ENCODE measurements at places on chromosomes 11 and 22. TPM values are rescaled to one million over a fixed set of nuclear protein-coding genes. Genes with fewer than 3 reads are reported as not detected.

DNA sequence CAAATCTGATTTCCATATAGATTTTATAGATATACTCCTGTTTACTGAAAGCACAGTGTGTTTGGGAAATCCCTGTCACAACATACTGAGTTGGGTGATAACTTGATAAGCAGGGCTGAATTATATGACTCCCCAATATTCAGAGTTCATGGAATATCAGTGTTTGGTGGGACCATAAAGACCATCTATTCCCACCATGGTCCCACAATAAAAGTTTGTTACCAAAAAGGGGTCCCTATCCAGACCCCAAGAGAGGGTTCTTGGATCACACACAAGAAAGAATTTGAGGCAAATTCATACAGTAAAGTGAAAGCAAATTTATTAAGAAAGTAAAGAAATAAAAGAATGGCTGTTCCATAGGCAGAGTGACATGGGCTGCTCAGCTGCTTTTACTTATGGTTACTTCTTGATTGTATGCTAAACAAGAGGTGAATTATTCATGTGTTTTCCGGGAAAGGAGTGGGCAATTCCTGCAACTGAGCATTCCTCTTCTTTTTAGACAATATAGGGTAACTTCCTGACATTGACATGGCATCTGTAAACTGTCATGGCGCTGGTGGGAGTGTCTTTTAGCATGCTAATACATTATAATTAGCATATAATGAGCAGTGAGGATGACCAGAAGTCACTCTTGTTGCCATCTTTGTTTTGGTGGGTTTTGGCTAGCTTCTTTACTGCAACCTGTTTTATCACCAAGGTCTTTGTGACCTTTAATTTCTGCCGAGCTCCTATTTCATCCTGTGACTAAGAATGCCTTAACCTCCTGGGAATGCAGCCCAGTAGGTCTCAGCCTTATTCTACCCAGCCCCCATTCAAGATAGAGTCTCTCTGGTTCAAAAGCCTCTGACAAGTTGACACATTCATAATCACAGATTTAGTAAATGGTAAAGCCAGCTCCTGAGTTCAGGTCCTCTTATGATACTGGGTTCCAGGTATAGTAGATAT, 240.6 kb upstream of the PDGFD start:
- DNase-seq = no peak

DNA sequence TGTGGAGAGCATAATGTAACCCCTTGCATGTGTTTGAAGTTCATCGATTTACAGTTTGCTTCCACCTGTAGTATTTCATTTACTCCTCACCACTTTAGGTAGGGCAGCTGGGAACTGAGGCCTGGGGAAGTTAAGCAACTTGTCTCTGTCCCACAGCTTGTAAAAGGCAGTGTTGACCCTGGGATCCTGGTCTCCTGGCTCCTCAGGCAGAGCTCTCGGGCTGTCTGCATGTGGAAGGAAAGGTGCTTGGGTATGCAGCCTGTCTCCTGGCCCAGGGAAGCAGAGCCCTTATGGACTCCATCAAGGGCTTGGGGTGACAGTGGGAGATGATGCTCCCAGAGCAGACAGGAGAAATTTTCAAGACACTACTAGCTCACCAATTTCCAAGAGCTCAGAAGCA, 49.9 kb downstream of the TRIM29 start:
- DNase-seq = no peak

GRCh38 chr22:35638410-35638809, 9.8 kb upstream of the APOL6 start:
- DNase-seq = no peak

- no peak for DNase-seq
Observed at GRCh38 chr11:122863704-122864326, 18.7 kb upstream of the JHY start.

- DNase-seq = no peak
Observed at GRCh38 chr22:43376765-43377547, 33.8 kb upstream of the SCUBE1 start.

DNA sequence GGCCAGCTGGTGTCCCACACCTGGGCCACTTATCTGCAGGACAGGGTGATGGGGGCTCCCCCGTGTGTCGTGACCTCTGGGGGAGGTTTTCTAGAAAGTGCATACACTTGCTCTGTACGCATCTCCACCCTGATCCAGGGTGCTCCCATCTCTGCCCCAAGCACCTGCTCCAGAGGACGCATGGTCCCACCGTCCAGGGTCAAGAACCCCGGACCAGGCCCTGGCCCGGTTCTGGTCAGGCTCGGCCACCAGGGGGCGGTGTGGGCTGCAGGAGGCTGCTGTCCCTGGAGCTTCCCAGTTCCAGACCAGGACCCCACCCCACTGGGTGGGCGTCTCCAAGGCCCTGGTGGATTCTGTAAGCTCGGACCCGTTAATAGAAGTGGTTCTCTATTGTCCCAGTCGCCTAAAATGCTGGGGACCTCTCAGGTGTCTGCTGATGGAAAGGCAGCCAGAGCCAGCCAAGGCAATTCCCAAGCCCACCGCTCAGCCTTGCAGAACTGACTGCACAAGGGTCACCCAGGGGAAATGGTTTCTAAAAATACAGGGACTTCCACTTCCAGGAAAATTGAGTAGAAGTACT, 34.7 kb upstream of the SEPTIN5 start:
- no peak for DNase-seq

GRCh38 chr22:22919041-22919440, 31.4 kb downstream of the IGLL5 start:
- no peak for DNase-seq

- DNase-seq = no peak
Observed at GRCh38 chr22:28992565-28993356, 68.9 kb downstream of the C22orf31 start.

GRCh38 chr22:42994917-42995562, 19.9 kb downstream of the PACSIN2 start:
- DNase-seq = no peak

Gene SCGB1D4
- polyA plus RNA-seq = not detected

Gene RGL4
- 1.8 TPM for polyA plus RNA-seq

Gene ABTB2
- polyA plus RNA-seq = 6.5 TPM

Gene AQP11
- 5.8 TPM for polyA plus RNA-seq

Gene PAX6
- not detected for polyA plus RNA-seq
